ENCODE measurements at places on chromosomes 16 and 17. TPM values are rescaled to one million over a fixed set of nuclear protein-coding genes. Genes with fewer than 3 reads are reported as not detected.

Gene NPIPA8
- 0.44 TPM for total RNA-seq

Gene PERCC1
- total RNA-seq = not detected

Gene MEAK7
- total RNA-seq = 10.9 TPM

Gene PYY
- 0.36 TPM for total RNA-seq

Gene TMEM92
- 0.21 TPM for total RNA-seq

Gene IL17C
- total RNA-seq = not detected

Gene PNMT
- total RNA-seq = not detected

Gene ABCA10
- 0.44 TPM for total RNA-seq

Gene RTN4RL1
- total RNA-seq = 1.0 TPM

Gene WNK4
- total RNA-seq = 0.29 TPM

Gene HOXB8
- total RNA-seq = not detected

Gene KRT36
- not detected for total RNA-seq

Gene KRT15
- total RNA-seq = not detected

Gene CDH11
- not detected for total RNA-seq

Gene TBC1D3G
- not detected for total RNA-seq

Gene ABCA8
- total RNA-seq = not detected

Gene TEKT1
- not detected for total RNA-seq

Gene TMEM238L
- not detected for total RNA-seq

Gene CRYBA1
- not detected for total RNA-seq

Gene C1QL1
- total RNA-seq = 0.39 TPM

Gene NDUFB10
- total RNA-seq = 134 TPM

Gene EPX
- not detected for total RNA-seq

Gene MMP28
- not detected for total RNA-seq

Gene SLFN12
- 6.6 TPM for total RNA-seq

Gene NOS2
- not detected for total RNA-seq

Gene TXNL4B
- 25.1 TPM for total RNA-seq

Gene MILR1
- 0.37 TPM for total RNA-seq

Gene ZSCAN10
- 0.07 TPM for total RNA-seq

Gene MYL11
- 2.7 TPM for total RNA-seq

Gene SNX20
- total RNA-seq = 34.3 TPM

Gene MT3
- 1.9 TPM for total RNA-seq

Gene C17orf50
- total RNA-seq = not detected

Gene KRTAP3-1
- not detected for total RNA-seq

Gene SEZ6L2
- 0.32 TPM for total RNA-seq

Gene SCIMP
- total RNA-seq = not detected

Gene TMEM11
- total RNA-seq = 35.6 TPM

Gene NHLRC4
- 1.2 TPM for total RNA-seq

Gene ATP6V0A1
- total RNA-seq = 23.2 TPM

Gene C16orf96
- total RNA-seq = not detected

Gene MARCHF10
- total RNA-seq = not detected

Gene PRSS27
- 1.8 TPM for total RNA-seq

Gene MEOX1
- total RNA-seq = not detected

Gene ASGR1
- total RNA-seq = 1.1 TPM

Gene GINS3
- 25.3 TPM for total RNA-seq

Gene SPAG9
- 44.1 TPM for total RNA-seq
